Fibroblast of lung (primary cell): ENCODE measurements at places on chromosomes 5 and 9.

GRCh38 chr9:97366889-97367288 lies 45.0 kb upstream of the TDRD7 start:
- no peaks in the 10 kb centered on the region for H3K4me1 ChIP-seq
- DNase-seq = no peak
- H3K27me3 ChIP-seq = no peaks in the 10 kb centered on the region
- H3K4me3 ChIP-seq = no peak overlapping the region
- H3K27ac ChIP-seq = no peak overlapping the region

DNA sequence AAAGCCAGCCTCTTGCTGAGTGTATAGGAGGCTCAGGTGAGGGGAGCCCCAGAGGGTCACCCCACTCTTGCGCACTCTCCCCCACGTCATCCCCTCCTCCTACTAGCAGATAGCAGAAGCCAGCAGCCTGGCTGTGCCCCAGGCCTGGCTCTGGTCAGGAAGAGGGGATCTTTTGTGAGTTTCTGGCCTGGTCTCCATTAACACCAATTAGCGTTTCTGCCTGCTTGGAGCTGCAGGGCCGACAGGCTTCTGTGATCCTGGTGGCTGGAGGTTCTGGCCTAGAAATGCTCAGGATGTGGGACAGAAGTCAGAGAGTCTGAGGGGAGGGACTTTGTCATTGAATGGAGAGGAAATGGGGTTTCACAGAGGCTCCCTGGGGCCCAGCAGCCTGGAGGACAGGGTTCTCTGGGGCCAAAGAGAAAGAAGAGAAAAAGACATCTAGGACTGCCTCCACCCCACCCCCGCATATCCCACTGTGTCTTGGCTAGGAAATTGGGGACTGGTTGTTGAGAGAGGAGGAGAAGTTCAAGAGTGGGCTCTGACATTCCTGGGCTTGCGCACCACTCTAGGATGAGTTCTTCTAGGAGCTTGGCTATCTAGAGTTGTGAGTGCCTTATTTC lies 47.5 kb upstream of the ARAP3 start:
- H3K4me3 ChIP-seq = no peak overlapping the region
- peaks cover 9% of the 10 kb centered on the region for H3K27me3 ChIP-seq
- no peak for DNase-seq

- DNase-seq = no peak
- H3K27ac ChIP-seq = no peak overlapping the region
- H3K36me3 ChIP-seq = no peaks in the 10 kb centered on the region
- H3K4me1 ChIP-seq = no peaks in the 10 kb centered on the region
- peak overlapping the region; percentile 14 for H3K4me3 ChIP-seq
Measured at GRCh38 chr5:23012842-23013241, 159.7 kb upstream of the CDH12 start.

GRCh38 chr9:131876486-131876885 lies 136.6 kb upstream of the RAPGEF1 start:
- H3K36me3 ChIP-seq = no peaks in the 10 kb centered on the region
- H3K27ac ChIP-seq = no peak overlapping the region
- no peak for DNase-seq
- peaks cover 3% of the 10 kb centered on the region for H3K4me1 ChIP-seq

DNA sequence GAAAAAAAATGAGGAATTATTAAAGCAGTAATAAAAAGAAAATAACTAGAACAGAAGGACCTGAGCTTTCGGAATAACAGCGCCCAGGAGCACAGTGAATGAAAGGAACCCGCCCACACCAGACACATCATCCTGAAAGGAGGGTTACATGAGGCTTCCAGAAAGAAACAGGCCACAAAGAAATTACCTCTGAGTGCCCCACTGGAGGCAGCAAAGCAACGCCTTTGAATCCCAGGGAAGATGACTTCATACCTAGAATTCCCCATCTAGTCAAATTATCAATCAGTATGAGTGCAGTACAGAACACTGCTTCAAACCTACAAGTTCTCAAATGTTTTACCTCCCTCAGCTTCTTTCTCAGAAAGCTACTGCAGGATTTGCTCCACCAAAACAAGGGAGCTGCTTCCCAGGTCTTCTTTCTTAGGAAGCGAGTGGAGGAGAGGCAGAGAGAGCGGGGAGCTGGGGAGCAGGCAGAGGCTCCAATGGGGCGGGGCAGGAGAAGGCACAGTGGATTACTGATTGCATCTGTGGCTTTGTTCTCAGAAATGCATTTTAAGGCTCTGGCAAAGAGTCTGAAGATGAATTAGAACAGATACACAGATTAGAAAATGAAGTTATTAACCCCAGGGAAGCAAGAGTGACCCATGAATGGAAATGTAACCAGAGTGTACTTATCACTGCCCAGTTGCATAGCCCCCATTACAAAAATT lies 87.1 kb downstream of the SEMA4D start:
- H3K27ac ChIP-seq = no peak overlapping the region
- no peak overlapping the region for H3K4me3 ChIP-seq
- no peaks in the 10 kb centered on the region for H3K36me3 ChIP-seq
- no peak for DNase-seq

GRCh38 chr5:116359592-116359991 lies 215.0 kb downstream of the SEMA6A start:
- H3K36me3 ChIP-seq = no peaks in the 10 kb centered on the region
- DNase-seq = no peak
- H3K27ac ChIP-seq = no peak overlapping the region
- H3K27me3 ChIP-seq = no peaks in the 10 kb centered on the region

DNA sequence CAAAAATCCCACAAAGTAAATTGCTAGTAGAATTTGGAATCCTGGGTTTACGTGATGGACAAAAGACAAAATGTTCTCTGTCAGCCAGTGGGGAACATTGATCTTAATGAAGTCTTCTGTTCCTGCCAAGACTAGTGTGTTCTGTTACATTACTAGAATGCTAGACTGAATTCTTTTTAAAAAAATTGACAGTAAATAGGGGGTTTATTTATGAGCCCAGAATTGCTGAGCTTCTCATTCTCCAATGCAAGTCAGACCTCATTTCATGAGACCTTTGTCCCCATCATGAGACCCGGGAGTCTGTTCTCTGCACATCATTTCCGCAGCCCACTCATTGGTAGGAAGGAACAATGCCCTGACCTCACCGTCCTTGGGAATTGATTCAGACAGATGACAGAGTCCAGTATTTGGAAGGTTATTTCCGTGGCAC lies 173.8 kb upstream of the OTULINL start:
- DNase-seq = no peak
- H3K4me3 ChIP-seq = no peak overlapping the region
- no peak overlapping the region for H3K27ac ChIP-seq
- no peaks in the 10 kb centered on the region for H3K4me1 ChIP-seq

GRCh38 chr5:61184708-61185107 lies 22.4 kb upstream of the SMIM15 start:
- peak; percentile 54 for DNase-seq
- no peak overlapping the region for H3K27ac ChIP-seq
- H3K27me3 ChIP-seq = no peaks in the 10 kb centered on the region
- H3K4me1 ChIP-seq = no peaks in the 10 kb centered on the region

- no peaks in the 10 kb centered on the region for H3K27me3 ChIP-seq
- H3K27ac ChIP-seq = no peak overlapping the region
- H3K4me3 ChIP-seq = no peak overlapping the region
- H3K36me3 ChIP-seq = no peaks in the 10 kb centered on the region
- no peaks in the 10 kb centered on the region for H3K4me1 ChIP-seq
- DNase-seq = peak; percentile 84
Measured at GRCh38 chr9:13386935-13387733, 107.6 kb upstream of the MPDZ start.

DNA sequence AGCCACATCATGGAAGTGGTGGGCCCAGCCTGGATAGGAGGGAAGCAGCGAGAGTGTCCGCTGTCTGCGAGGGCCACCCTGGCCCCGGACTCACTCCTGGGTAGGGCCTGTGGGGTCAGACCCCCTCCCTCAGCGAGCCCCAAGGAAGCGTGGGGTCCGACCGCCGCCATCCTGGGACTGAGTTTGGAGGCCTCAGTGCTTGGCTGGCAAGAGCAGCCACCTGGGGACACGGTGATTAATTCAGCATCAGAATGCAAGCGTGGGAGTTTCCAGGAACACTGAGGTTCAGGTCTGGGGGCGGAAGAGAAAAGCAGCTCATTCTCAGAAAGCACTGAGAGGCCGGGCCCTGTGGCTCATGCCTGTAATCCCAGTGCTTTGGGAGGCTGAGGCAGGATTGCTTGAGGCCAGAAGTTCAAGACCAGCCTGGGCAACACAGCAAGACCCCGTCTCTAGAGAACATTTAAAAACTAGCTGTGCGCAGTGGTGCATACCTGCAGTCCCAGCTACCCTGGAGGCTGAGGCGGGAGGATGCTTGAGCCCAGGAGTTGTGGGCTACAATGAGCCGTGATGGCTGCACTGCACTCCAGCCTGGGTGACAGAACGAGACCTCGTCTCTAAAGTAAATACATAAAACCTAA lies 18.3 kb upstream of the CAMSAP1 start:
- no peaks in the 10 kb centered on the region for H3K4me1 ChIP-seq
- H3K4me3 ChIP-seq = no peak overlapping the region
- no peaks in the 10 kb centered on the region for H3K36me3 ChIP-seq

DNA sequence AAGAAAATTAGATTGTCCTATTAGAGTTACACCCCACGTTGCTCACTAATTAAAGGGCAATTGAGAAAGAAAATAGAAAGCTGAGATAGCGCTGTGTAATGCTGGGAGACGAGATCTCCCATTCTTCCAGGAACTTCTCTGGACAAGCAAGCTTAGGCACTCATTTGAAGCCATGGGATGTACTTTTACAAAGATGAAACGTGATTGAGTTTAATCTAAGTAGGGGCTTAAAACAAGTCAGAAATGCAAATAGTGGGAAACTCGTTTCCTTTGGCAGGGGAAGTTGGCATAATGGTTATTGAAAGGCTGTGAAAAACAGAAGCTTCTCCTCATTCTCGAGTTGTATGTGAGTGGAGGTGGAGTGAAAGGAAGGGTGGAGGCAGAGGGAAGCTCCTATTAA lies 3.7 kb downstream of the PRDM6 start:
- H3K36me3 ChIP-seq = peaks cover 2% of the 10 kb centered on the region
- peaks cover 13% of the 10 kb centered on the region for H3K4me1 ChIP-seq
- no peaks in the 10 kb centered on the region for H3K27me3 ChIP-seq
- H3K27ac ChIP-seq = peak overlapping the region; percentile 72
- peak overlapping the region; percentile 99 for H3K4me3 ChIP-seq
- DNase-seq = peak; percentile 69

- H3K27me3 ChIP-seq = no peaks in the 10 kb centered on the region
- H3K36me3 ChIP-seq = no peaks in the 10 kb centered on the region
- H3K4me3 ChIP-seq = no peak overlapping the region
- H3K4me1 ChIP-seq = no peaks in the 10 kb centered on the region
- no peak for DNase-seq
- H3K27ac ChIP-seq = no peak overlapping the region
Measured at GRCh38 chr5:14787801-14788579, 83.6 kb downstream of the ANKH start.

DNA sequence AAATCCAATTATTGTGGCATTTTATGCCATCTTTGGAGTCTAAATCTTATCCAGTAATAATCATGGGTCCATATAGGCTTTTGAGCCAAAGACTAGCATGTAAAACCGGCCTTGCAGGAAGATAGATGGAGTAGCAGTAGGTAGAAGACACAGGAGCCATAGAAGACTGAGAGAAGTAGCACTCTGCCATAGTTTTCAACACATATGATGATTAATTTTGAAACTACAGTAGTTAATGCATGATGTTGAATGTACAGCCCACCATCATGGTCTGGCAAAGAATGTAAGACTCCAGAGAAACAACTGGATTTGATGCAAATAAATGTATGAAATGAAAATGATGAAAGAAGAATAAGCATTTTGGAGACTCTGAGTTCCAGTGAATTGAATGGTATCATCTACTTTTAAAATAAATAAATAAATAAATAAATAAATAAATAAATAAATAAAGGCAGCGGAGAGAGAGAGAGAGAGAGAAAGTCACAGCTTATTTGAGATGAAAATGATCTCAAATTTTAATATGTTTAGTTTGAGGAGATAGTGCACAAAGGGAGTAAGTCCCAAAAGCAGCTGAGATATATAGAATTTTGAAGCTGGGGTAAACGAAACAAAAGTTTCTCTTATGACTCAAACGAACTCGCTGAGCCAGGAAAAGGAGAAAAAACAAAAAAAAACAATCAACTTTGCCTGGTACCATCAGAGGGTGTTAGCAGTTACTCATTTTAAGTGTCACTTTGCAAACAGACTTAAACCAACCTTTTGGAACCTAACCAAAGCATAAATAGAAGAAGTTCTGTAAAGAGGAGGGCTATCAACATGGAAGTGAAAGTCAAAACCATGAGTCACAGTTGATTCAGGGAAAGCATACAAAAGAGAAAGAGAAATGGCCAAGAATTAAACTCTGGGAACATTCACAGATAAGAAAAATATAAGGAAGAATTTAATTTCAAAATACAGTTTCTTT lies 388.7 kb downstream of the CETN3 start:
- peak; percentile 98 for DNase-seq
- no peaks in the 10 kb centered on the region for H3K4me1 ChIP-seq
- no peaks in the 10 kb centered on the region for H3K36me3 ChIP-seq
- H3K27me3 ChIP-seq = no peaks in the 10 kb centered on the region
- H3K4me3 ChIP-seq = no peak overlapping the region
- H3K27ac ChIP-seq = peak overlapping the region; percentile 25

DNA sequence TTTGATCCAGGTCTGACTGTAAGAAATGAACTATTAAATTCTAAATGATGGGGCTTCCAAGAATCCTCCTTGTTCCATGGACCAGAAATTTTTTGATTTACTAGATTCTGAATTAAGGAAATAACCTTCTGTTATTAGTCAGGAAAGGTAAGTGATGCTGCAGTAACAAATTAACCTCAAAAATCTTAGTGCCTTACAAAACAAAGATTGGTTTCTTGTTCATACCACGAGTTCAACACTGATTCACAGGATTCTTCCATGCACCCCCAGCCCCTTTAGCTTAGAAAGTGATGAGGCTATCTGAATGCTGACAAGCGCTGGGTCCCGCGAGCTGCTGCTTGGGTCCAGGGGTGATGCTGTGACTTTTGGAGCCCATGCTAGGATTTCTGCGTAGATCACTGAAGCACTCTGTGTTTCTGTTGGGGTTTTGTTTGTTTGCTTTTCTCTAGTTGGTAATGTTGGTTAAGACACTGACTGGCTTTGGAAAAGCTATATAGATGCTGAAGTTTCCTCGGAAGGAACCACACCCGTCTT lies 52.3 kb downstream of the COL15A1 start:
- H3K27ac ChIP-seq = no peak overlapping the region
- DNase-seq = no peak
- peaks cover 11% of the 10 kb centered on the region for H3K4me1 ChIP-seq
- peaks cover 3% of the 10 kb centered on the region for H3K27me3 ChIP-seq
- no peaks in the 10 kb centered on the region for H3K36me3 ChIP-seq

DNA sequence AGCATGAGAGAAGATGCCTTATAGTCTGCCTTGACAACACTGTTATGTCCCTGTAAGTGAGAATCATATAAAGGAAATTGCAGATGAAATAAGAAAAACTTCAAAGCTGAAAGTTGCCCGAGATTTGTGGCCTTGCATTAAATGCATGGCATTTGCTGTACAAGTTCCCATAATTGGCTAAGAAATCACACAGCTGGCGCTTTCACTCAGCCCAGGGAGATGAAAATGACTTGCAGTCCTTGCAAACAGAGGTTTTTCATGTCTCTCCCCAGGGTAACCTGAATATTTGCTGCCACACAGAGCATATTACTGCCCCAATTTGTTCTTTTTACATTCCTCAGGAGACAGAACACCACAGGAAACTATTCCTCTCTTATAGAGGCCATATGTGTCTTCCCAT lies 174.8 kb downstream of the FAM114A2 start:
- no peak overlapping the region for H3K27ac ChIP-seq
- no peak overlapping the region for H3K4me3 ChIP-seq
- no peaks in the 10 kb centered on the region for H3K36me3 ChIP-seq
